ENCODE measurements at places on chromosomes 12 and 14. TPM values are rescaled to one million over a fixed set of nuclear protein-coding genes. Genes with fewer than 3 reads are reported as not detected.

DNA sequence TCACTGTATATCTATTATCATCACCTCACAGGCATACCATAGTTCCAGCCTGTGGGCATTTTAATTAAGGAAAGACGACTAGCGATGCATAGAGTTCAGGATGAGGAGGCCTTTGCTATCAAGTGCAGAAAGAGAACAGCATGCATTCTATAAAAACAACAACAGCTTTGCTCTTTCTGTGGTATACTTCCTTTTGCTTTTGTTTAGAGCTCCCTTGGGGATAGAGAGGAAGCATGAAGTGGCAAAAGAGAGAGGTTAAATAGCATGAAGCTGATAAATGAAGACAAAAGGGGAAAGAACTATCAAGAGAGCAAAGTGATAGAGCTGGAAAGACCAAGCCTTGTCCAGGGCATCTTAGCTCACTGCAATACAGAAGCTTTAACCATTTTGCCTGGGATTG, 23.5 kb downstream of the IFNG-AS1 start:
- no peak overlapping the region for H3K4me3 ChIP-seq
- no peaks in the 10 kb centered on the region for H3K27me3 ChIP-seq
- no peak overlapping the region for H3K27ac ChIP-seq
- DNase-seq: no peak
- no peaks in the 10 kb centered on the region for H3K4me1 ChIP-seq

DNA sequence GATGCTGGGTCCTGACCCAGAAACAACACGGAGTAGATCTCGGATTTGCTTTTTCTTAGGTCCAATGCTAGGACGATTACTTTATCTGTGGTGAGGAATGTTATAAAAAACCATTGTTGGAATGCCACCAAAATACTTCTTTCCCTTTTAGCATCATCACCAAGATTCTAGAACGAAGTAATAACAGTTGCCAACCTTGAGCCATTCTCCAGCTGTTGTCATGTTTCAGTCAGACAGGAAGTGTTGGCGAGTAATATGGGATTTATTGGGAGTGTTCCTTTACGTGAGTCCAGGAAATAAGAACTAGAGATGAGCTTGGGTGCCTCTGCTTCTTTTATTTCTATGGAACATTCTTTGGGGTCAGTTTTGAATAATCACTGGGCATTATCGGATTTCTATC, 892.9 kb downstream of the DIO2 start:
- no peaks in the 10 kb centered on the region for H3K27me3 ChIP-seq
- H3K4me1 ChIP-seq: no peaks in the 10 kb centered on the region
- no peak overlapping the region for H3K4me3 ChIP-seq
- no peak for DNase-seq
- no peaks in the 10 kb centered on the region for H3K36me3 ChIP-seq

GRCh38 chr14:31194095-31194494, 13.5 kb downstream of the HECTD1 start:
- H3K4me1 ChIP-seq: peaks cover 19% of the 10 kb centered on the region
- no peak overlapping the region for H3K4me3 ChIP-seq
- no peaks in the 10 kb centered on the region for H3K27me3 ChIP-seq
- DNase-seq: no peak
- peaks cover 35% of the 10 kb centered on the region for H3K36me3 ChIP-seq

DNA sequence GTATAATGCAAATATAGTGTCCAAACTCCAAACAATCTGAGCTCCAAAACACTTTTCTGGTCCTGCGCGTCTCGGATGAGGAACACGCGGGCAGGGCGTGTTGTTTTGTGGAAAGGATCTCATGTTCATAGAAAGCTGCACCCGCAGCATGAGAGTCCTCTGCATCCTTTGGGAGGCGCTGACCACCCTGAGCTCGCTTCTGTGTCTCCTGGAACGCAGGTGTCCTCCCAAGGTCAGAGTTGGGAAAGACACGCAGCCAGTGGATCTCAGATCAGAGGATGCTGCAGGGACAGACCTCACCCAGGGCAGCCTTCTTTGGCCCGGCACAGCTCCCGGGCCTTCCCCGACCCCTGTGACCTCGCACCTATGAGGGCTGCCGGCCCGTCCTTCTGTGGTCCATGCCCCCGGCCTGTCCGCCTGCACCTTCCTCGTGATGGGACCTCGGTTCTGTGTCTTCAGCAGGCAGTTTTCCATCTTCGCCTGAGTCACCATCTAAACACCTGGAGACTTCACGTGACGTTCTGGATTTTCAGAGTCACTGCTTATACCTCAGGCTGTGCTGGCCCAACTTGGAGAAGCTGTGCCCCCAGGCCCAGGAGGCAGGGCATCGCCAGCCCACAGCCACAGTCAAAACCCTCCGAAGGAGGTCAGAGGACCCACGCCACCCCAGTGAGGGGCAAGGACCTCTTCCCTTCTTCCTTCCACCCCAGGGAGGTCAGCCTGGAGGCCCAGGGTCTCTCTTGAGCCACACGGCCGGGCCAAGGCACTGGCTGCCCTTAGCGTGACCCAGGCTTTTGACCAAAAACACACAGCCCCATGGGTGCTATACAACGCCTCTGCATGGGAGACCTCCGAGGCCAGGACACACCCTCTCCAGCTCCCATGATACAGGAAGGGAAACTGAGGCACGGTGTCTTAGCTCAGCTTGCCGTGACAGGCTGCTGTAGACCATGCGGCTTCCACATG, 25.9 kb downstream of the MMP17 start:
- H3K4me1 ChIP-seq: no peaks in the 10 kb centered on the region
- H3K36me3 ChIP-seq: no peaks in the 10 kb centered on the region
- H3K27ac ChIP-seq: no peak overlapping the region

The RHEBL1 gene
- total RNA-seq: 1.1 TPM

The PELI2 gene
- total RNA-seq: 25.7 TPM

DNA sequence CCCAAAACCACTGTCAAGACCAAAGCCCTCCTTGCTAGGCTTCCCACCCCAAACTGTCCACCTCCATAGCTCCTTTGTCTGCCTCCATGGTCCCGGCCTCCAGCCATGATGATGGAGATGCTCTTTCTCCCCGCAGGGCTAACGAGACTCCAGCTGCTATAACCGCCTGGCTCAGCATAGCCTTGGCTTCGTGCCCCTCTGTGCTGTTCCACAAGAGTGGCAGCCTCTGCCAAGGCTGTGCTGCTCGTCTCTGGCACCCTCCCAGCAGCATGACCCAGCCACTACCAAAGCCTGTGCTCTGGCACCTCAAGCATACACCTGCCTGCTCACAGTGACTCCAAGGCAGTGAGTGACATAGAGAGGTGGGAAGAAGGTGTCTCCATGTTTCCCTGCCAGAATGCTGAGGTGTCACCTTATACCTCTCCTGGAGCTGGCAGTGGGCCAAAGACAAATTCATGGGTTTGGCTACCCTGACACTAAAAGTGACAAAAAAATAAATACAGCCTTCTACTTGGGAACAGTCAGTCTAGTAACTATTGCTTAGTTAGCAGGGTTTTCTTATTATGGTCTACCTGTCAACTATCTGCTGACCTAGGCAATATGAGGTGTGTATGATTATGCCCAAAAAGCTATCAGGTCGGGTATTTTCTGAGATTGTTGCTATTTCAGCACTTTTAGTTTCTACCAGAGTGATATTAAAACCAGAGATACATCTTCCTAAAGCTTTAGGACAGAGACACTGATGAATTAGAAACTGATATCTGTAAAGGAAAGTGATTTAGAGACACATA, 16.1 kb upstream of the KRT73 start:
- DNase-seq: no peak
- H3K4me3 ChIP-seq: no peak overlapping the region
- no peak overlapping the region for H3K27ac ChIP-seq
- H3K36me3 ChIP-seq: no peaks in the 10 kb centered on the region

The SLC39A9 gene
- 55.6 TPM for total RNA-seq

All from upper lobe of right lung (tissue), 1 donor.